ENCODE measurements at places on chromosomes 2 and 18.
A peak's percentile ranks its signal among the peaks of the same experiment; 100 is the strongest.

DNA sequence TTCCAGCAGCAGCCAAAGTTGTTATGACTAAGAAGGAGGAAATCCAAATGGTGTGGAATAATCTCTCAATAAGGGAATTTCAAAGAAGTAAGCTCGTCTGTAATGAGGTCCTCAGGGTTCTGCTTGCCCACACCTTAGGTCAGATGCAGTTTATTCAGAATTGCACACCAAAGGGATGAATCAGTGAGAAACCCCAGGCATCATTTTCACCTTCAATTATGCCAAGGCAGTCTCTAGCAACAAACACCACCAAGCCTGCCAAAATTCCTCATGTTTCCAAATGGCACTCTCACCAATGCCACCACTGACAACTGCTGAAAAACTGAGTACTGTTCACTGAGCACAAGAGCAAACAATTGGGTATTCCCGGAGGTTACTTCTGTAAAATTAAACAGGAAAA is 43.6 kb downstream of the KCNG3 start:
- no peak overlapping the region for H3K4me3 ChIP-seq
- no peak for DNase-seq
- no peaks in the 10 kb centered on the region for H3K4me1 ChIP-seq
- peaks cover 2% of the 10 kb centered on the region for H3K27me3 ChIP-seq
- H3K36me3 ChIP-seq = no peaks in the 10 kb centered on the region
- H3K27ac ChIP-seq = no peak overlapping the region

DNA sequence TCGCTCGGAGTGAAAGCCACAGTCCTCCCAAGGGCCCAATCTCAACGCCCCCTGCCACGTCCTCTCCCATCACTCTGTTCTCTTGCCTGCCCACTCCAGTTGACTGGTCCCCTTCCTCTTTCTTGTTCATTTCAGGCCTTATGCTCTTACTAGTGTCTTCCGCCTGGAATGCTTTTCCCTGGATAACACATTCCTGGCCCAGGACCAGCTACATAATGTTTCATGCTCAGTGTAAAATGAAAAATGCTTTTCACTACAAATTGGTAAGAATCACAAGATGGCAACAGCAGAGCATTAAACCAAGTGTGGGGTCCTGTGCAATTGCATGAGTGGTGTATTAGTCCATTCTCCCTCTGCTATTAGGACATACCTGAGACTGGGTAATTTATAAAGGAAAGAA is 417.2 kb upstream of the KLHL29 start:
- H3K36me3 ChIP-seq = no peaks in the 10 kb centered on the region
- H3K4me1 ChIP-seq = no peaks in the 10 kb centered on the region
- no peak overlapping the region for H3K27ac ChIP-seq
- H3K27me3 ChIP-seq = no peaks in the 10 kb centered on the region
- no peak overlapping the region for H3K4me3 ChIP-seq

GRCh38 chr2:240444464-240444863 is 9.0 kb downstream of the GPC1 start:
- H3K4me3 ChIP-seq = no peak overlapping the region
- H3K4me1 ChIP-seq = no peaks in the 10 kb centered on the region
- DNase-seq = no peak
- no peaks in the 10 kb centered on the region for H3K36me3 ChIP-seq
- no peaks in the 10 kb centered on the region for H3K27me3 ChIP-seq

DNA sequence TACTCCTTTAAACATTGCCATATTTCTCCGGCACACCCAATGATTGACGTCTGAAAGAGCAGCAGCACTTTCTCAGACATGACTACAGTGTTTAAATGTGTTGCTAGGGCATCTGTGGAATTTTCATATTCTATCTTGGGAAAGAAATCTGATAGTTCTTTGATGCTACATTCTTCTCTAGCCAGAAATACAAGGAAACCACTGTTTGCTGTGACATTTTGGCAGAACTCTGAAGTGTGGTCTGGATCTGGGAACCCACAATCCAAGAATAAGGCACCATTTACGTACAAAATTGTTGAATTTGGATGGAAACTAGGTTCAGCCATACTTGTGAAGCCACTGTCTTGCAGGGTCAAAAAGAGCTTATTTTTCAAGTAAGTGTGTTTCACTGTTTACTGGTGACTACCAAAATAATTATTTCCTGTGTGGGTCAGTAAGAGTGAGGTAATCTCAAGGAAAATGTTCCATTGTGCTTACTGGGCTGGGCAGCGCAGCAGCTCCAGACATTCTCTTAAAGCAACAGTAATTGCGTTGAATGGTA is 21.3 kb upstream of the CD28 start:
- no peak overlapping the region for H3K4me3 ChIP-seq
- no peaks in the 10 kb centered on the region for H3K27me3 ChIP-seq
- H3K36me3 ChIP-seq = no peaks in the 10 kb centered on the region
- no peak overlapping the region for H3K27ac ChIP-seq

DNA sequence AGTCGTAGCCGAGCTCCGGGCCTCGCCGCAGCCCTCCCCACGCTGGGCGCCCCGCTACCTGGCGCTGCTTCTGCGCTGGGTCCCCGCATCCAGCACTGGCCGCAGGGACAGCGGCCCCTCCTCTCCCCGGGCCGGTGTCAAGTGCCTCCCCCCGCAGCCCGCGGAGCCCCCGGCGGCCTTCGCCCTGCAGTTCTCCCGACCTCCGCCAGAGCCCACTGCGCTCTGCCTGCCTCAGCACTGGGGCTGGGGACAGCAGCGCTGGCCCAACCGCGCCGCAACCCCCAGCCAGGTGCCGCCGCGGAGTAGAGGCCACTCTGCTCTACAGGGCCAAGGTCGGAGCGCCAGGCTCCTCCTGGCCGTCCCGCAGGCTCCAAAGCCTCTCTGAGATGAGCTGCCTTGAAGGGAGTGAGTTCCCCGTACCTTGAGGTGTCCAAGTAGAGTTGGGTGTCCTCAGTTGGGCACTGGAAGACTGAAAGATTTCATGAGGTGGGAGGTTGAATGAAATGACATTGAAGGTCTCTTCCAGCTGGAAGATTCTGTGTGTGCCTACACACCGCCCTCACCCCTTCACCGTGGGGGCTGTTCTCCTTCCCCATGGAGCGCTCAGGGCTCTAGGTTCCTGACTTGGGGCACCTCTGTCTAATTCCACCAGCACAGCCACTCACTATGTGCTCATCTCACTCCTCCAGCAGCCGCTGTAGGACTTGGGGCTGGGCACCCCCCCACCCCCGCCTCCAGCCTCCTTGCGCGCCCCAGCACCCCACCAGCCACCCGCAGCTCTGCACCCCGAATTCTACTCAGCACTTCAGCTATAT is 854 bp upstream of the DNMT3A start:
- DNase-seq = peak; percentile 82
- H3K4me3 ChIP-seq = peak overlapping the region; percentile 32
- no peak overlapping the region for H3K27ac ChIP-seq

- H3K36me3 ChIP-seq = peaks cover 30% of the 10 kb centered on the region
- no peak overlapping the region for H3K27ac ChIP-seq
- H3K4me1 ChIP-seq = no peaks in the 10 kb centered on the region
- no peak for DNase-seq
- H3K4me3 ChIP-seq = no peak overlapping the region
- H3K27me3 ChIP-seq = no peaks in the 10 kb centered on the region
Observed at GRCh38 chr2:219079417-219079816, 18.7 kb upstream of the IHH start.

DNA sequence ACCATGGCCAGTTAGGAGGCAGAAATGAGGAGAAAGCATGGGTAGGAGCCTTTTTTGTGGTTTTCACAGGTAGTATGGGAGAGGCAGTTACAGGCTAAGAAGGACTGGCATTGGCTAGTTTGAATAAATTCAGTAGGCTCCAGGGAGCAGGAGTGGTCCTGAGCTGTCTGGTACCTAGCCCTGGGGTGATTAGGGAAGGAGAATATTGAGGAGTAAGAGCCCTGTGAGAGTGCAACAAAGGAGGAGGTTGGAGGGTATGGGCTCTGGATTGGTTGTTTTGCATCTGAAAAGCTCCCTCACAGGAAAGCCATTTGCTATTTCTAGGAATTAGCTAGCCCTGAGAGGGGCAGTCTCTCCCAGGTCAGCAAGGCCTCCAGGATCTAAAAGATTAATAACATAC is 13.3 kb upstream of the TCF7L1 start:
- H3K4me1 ChIP-seq = no peaks in the 10 kb centered on the region
- peaks cover 3% of the 10 kb centered on the region for H3K27me3 ChIP-seq
- no peak overlapping the region for H3K27ac ChIP-seq
- DNase-seq = no peak
- H3K36me3 ChIP-seq = no peaks in the 10 kb centered on the region

DNA sequence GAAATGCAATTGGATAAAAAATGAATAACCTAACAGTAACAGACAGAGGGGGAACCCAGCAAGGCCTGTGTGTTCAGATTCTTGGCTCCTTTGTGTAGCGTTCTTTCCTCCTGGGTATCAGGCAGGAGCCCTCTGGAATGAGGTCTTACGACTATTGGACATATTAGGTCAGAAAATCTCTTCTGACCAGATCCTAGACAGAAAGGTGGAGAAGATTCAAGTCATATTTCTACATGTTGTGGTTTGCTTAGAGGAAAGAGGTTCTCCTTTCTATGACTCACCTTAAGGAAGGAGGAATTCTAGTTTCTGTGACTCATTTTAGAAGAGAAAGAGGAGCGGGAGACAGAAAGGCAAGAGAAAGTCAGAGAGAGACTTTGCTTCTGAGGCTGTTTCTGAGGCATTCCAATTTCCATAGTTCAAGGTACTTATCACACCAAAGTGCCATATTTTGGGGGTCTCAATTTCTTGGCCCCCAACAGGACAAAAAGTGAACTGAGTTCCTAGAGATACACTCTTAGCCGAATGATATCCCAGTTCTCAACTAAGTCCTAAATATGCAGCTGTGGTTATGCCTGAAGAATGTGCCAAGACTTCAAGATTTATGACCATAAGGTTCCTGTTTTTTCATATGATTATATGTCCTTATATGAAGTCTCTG is 618.6 kb downstream of the ZEB2 start:
- no peak overlapping the region for H3K27ac ChIP-seq
- no peak overlapping the region for H3K4me3 ChIP-seq
- no peaks in the 10 kb centered on the region for H3K36me3 ChIP-seq
- no peak for DNase-seq
- peaks cover 2% of the 10 kb centered on the region for H3K27me3 ChIP-seq
- H3K4me1 ChIP-seq = no peaks in the 10 kb centered on the region

DNA sequence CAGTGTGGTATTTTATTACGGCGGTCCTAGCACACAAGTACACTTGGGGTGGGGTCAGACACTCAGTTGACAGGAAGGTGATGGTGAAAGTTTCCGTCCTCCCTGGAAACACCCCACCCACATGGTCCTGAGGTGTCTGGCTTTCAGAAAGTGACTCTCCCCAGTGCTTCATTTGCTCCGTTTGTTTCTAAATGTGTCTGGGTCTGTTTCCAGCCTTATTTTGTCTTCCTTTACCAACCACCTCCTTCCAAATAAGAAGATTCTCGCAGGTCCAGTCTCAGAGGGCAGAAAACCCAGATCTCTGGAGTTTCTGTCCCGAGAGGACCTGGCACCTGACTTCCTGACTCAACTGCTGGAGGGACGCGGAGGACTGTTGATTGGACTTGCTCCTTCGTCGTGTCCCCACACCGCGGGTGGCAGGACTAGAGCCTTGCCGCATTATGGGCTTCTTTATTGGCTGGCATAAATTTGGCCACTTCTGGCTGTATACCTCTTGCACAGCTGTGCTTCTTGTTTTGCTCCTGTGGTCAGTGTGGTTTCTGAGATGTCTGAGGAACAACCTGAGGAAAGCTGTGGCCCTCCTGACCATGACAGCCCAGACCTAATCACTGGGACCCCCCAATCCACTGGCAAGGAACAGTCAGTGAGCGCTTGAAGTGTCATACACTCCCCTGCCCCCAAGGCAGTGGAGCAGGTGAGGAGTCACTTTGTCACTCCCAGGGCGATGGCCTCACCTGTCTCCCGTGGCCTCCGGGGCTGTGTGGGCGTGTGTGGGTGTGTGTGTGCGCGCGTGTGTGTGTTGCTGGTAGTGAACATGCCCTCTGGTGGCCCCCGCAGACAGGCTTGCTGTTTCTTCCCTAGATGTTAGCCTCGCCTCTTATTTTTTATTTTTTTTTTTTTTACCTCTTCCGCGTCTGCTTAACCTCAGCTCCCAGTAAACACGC is 45.6 kb downstream of the MEX3C start:
- no peaks in the 10 kb centered on the region for H3K36me3 ChIP-seq
- DNase-seq = peak; percentile 70
- peak overlapping the region; percentile 85 for H3K27ac ChIP-seq
- peak overlapping the region; percentile 80 for H3K4me3 ChIP-seq
- peaks cover 36% of the 10 kb centered on the region for H3K4me1 ChIP-seq

- H3K27me3 ChIP-seq = no peaks in the 10 kb centered on the region
- H3K36me3 ChIP-seq = no peaks in the 10 kb centered on the region
- no peak overlapping the region for H3K27ac ChIP-seq
- no peak overlapping the region for H3K4me3 ChIP-seq
Observed at GRCh38 chr2:46439582-46439981, 39.8 kb upstream of the TMEM247 start.

GRCh38 chr2:179594268-179595112 is 266.9 kb downstream of the ZNF385B start:
- no peak overlapping the region for H3K27ac ChIP-seq
- H3K27me3 ChIP-seq = no peaks in the 10 kb centered on the region
- no peaks in the 10 kb centered on the region for H3K36me3 ChIP-seq
- DNase-seq = no peak
- H3K4me3 ChIP-seq = no peak overlapping the region

DNA sequence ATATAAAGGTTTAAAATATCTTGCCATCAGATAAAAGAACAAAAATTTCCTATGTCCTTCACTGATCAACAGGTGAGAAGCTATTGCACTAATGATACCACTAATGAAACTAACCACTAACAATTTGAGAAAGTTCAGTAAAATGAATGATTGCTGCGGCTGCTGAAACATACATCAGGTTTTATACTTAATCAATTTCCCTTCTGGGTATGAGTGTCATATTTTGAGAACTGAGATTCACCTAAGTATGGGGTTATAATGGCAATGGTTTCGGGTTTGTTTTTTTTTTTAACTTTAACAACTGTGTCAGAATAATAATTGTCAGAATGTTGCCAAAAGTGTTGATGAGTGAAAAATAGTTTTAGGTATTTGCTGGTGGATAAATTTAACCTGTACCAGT is 151.3 kb upstream of the SLC39A10 start:
- no peak overlapping the region for H3K27ac ChIP-seq
- H3K27me3 ChIP-seq = no peaks in the 10 kb centered on the region
- no peak for DNase-seq
- no peak overlapping the region for H3K4me3 ChIP-seq
- no peaks in the 10 kb centered on the region for H3K36me3 ChIP-seq

- H3K4me1 ChIP-seq = no peaks in the 10 kb centered on the region
- H3K27ac ChIP-seq = no peak overlapping the region
- H3K27me3 ChIP-seq = no peaks in the 10 kb centered on the region
Observed at GRCh38 chr2:30293303-30293921, 62.1 kb downstream of the LBH start.

- no peaks in the 10 kb centered on the region for H3K4me1 ChIP-seq
- DNase-seq = no peak
- H3K27me3 ChIP-seq = peaks cover 2% of the 10 kb centered on the region
- no peak overlapping the region for H3K4me3 ChIP-seq
Observed at GRCh38 chr2:67970542-67970941, 92.3 kb downstream of the C1D start.

- H3K27me3 ChIP-seq = no peaks in the 10 kb centered on the region
- H3K4me1 ChIP-seq = peaks cover 95% of the 10 kb centered on the region
- no peaks in the 10 kb centered on the region for H3K36me3 ChIP-seq
Observed at GRCh38 chr2:54579682-54580620, 123.8 kb downstream of the SPTBN1 start.

Measured in CD4-positive, CD25-positive, alpha-beta regulatory T cell (primary cell).